Bronchial epithelial cell (primary cell): ENCODE measurements at places on chromosomes 2 and 18.

GRCh38 chr2:239193401-239193811 lies 207.4 kb downstream of the HDAC4 start:
- no peak for DNase-seq

GRCh38 chr18:37720663-37721062 lies 155.1 kb upstream of the CELF4 start:
- DNase-seq, result no peak

GRCh38 chr18:9280849-9281248 lies 53.7 kb upstream of the TWSG1 start:
- no peak for DNase-seq

DNA sequence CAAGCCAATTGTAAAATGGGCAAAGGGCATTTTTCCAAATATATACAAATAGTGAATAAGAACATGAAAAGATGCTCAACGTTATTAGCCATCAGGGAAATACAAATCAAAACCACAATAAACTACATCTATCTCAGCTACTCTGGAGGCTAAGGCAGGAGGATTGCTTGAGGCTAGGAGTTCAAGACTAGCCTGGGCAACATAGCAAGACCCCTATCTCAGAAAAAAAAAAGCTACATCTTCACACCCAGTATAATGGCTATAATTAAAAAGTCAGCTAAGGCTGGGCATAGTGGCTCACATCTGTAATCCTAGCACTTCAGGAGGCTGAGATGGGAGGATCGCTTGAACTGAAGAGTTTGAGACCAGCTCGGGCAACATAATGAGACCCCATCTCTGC lies 12.6 kb upstream of the NCL start:
- no peak for DNase-seq

- no peak for DNase-seq
Observed at GRCh38 chr2:236862526-236862925, 223.2 kb upstream of the COPS8 start.

- no peak for DNase-seq
Observed at GRCh38 chr2:170216981-170217380, 39.0 kb downstream of the MYO3B start.

DNA sequence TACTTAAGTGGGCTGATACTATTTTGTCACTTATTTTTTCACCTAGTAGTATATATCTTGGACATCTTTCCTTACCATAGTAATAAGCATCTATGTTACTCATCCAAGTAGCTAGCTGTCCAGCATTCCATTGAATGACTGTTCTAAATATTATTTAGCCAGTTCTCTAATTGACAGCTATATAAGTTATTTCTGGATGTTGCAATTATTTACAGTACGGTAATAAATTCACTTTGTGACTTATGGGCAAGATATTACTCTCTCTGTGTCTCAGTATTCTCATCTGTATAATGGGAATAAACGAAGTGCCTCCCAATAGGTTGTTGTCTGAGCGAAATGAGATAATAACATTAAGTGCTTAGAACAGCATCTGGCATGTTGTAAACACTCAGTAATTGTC lies 46.6 kb upstream of the AGAP1 start:
- peak; percentile 37 for DNase-seq

DNA sequence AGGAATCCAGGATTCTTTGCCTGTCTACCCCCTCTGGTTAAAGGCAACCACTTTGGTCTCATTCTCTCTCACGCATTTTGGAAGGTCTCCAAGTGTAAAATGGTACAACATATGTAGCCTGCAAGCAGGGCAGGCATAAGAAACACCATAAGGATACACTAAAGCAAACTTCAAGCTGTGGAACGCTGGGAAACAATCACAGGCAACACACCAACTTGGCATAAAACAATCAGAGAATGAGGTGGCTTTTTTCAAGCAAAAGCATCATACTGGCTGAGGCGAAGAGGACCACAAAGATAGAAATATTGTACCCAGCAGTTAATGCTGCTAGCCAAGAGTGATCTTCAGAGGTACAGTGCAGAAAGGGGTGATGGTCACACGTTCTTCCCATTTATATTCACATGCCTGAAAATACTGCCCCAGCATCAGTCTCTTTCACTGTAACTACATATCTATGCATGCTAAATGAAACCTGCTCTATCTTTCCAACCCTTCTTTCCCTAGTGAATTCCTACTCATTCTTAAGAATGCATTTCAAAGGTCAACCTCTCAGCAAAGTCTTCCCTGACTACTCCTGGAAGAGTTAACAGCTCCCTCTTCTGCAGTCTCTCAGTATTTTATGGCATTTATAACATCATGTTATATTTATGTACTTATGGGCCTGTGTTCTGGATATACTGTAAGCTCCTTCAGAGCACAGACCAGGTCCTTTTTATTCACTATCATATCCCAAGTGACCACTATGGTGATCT lies 71.9 kb upstream of the GALNT5 start:
- DNase-seq, result no peak

GRCh38 chr2:226578373-226578772 lies 221.2 kb downstream of the IRS1 start:
- no peak for DNase-seq

DNA sequence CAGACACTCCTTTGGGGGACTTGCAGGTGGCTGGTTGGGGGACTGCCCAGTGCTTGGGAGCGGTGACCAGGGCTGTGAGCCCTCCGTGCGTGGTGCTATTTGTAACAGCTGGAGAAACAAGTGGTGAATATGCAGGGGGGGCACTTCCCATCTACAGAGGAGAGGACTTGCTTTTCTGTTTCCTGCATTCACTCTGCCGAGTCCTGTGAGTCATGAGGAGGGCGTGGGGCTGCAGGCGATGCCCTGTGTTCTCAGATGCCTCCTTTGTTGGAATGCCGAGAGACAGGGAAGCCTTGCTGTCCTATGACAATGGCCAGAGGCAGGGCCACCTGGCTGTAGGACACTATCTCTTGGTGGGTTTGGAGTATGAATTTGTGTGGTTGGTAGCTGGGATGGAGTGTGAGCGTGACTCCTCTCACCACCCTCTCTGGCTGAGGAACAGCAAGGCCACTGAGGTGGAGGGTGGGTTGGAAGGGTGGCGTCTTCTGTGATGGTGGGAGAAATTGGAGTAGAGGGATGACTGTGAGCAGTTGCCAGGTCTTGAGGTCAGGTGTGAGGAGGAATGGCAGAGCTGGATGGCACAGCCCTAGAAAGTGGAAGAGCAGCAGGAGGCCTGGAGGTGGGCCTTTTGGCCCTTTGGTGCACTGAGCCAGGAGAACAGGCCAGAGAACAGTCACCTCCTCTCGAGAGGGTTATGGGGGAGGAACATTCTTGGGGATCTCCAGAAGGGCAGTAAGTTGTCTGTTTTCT lies 24.3 kb downstream of the FHOD3 start:
- DNase-seq, result peak; percentile 70

DNA sequence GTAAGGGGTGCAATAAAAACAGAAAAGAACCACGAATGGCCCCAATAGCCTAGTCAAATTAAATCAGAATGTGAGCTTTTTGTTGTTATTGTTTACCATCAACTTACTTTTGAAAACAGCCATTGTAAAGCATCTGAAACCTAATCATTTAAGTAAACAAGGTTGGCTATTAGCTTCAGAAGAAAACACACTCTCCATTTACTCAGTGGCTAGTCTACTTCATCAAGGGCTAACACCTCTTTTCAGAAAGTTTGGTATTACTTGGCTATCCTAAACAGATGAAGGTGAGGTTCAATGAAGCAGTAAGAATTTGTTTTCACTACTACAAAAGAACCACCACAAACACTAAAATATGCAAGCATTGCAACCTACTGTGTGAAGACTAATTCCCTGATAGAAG lies 398.0 kb downstream of the CDH2 start:
- no peak for DNase-seq

DNA sequence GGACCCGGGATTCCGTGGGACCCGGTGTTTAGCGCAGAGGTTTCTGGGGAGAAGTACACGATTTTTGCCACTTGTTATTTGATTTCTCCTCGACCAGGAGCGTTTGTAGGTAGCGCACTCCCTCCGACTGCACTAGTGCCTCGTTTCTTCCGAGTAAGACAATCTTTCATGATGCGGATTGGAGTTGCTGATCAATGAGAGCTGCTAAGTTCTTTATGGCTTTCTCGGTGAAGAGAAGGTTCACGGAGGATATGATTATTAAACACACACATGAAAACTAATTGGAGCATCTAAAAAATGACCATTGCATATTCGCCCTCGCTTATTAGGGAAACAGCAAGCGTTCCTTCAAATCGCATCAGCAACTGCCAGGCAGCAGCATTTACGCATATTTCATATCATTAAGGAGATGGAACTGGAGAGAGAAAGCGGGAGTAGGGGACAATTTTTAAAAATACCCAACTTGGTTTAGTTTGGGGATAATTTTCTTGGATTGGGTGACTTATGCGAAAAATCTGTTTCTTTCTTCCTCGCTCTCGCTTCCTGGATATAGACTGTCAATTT lies 616 bp downstream of the EML6 start:
- peak; percentile 21 for DNase-seq

DNA sequence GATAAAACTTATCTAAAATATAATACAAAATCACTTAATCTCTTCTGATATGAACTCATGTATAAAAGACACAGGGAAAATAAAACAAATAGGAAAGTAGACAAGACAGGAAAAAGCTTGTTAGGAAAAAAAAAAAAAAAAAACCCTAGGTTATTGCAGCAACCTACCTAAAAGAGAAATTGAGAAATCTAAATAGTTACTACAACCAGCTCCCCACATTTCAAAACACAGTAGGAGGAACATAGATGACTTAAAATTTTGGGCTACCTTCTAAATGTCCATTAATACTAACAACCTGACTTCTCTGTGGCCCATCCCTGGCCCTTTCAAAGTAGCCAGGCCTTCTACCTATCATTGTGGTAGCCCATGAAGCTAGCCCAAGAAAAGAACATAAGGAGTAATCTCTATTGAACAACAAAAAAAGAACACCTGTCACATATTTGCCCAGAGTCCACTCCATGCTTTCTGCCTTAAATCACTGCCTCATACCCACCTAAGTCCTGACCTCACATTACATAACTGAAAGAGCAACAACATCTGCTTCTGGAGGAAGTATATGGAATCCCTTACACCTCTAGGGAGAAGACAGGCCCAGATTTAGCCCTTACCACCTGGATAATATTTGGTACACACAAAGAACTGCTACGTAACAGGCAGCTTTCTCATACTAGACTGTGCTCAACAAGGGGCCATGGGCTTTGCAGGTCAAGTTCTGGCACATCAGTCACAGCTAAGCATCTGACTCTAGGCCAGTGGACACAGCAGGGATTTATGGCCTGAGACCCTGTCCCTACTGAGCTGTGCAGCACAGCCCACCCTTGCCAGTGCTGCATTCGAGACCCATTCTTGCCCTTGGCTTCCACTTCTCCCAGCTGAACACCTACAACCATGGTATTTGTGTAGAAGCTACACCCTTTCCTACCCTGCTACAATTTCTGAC lies 8.5 kb downstream of the SUCLG1 start:
- no peak for DNase-seq

DNA sequence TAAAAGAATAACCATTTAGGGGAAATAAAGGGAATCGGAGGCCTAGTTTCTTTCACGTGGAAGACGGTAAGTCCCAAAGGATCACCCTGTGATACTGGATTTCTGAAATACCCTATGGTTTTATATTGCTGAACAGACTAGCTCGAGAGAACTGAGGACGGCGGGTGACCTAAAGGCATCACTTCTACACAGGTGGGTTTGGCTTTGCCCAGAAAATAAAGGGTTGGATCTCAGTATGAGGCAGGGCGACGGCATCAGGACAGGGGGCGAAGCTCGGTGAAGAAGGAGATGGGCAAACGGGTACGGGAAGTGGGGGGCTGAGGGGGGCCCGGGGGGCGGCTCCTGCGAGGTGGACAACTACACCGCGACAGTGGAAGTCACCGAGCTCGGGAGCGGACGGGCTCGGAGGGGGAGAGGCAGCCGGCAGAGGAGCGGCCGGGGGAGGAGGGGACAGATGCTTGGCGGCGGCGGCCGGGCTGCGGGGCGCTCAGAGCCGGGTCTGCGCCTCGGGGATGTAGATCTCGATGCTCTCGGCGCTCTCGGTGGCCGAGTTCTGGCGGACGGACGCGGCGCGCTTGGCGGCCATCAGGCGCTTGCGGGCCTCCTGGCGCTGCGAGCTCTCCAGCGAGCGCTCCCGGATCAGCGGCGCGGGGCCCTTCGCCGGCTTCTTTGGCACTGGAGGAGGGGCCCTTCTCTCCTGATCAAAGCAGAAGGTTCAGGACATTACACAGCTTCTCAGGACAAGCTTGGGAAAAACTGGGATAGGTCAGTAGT lies 48.9 kb downstream of the TGIF1 start:
- DNase-seq, result no peak

- no peak for DNase-seq
Observed at GRCh38 chr2:196565982-196566381, 73.5 kb upstream of the CCDC150 start.

- DNase-seq, result no peak
Observed at GRCh38 chr2:15117409-15118050, 443.6 kb downstream of the NBAS start.

DNA sequence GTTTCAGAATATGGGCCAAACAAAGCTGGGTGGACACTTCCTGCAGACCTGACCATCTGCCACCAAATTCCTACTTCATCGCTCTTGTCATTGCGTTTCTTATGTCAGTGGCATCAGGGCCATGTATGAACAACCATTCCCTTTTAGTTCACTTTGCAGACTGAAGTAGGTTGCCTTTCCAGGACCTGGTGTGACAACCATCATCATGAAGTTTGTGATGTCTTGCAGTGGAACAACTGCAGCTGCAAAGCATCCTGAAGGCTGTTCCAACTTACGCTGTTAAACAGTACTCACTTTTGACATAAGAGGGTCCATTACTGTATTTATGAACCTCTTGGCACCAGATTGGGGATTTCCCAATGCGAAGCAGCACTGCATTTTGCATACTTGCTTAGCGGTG lies 511.6 kb downstream of the ARHGAP15 start:
- no peak for DNase-seq

DNA sequence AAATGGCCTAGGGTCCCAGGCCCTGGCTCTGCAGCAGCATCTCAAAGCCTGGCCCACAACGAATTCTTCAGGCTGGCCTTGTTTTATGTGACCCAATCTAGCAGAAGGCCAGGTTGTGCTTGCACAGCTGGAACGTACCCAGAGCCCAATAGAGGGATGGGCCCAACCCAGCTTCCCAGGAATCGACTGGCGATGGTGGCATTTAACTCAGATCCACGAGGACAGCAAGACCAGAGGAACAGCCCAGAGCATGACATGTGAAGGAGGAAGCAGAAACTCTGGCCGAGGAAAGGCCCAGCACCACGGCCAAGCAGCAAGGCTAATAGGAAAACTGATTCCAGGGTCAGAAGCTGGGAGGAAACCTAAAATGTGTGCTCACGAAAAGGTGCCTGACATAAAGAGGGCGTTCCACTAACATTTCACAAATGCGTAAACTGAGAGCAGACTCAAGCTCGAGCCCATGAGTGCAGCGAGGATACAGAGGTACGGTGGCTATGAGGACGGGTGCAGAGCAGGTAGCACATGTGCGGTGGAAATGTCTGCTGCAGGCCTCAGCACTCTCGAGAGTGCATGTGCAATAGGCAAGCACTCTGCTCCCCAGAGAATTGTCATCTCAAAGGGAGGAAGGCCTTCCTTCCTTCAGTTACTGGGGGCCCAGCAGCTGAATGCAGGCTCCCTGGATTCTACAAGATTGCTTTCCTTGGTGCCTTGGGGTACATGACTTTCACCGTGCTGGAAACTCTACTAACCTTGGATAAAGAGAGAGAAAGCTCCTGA lies 156.9 kb upstream of the GLI2 start:
- no peak for DNase-seq

GRCh38 chr2:23123686-23124085 lies 261.3 kb upstream of the KLHL29 start:
- DNase-seq, result no peak

- peak; percentile 43 for DNase-seq
Observed at GRCh38 chr2:39778775-39779340, at the start of gene THUMPD2. TSS of gene THUMPD2 (minus strand) at chr2:39779258. CDS start at chr2:39779239, 19 bp downstream.
